ENCODE measurements at places on chromosomes 7 and 10. TPM values are rescaled to one million over a fixed set of nuclear protein-coding genes. Genes with fewer than 3 reads are reported as not detected.

- DNase-seq, result no peak
Measured at GRCh38 chr10:128927497-128928161, 539.4 kb upstream of the MGMT start.

GRCh38 chr10:59779756-59780533, 26.7 kb upstream of the MRLN start:
- no peak for DNase-seq

GRCh38 chr7:16402940-16403339, 18.4 kb downstream of the CRPPA start:
- no peak for DNase-seq

GRCh38 chr10:55476129-55476528, 675.1 kb upstream of the PCDH15 start:
- DNase-seq, result no peak

GRCh38 chr7:154841731-154842331, 161.1 kb downstream of the PAXIP1 start:
- no peak for DNase-seq

- no peak for DNase-seq
Measured at GRCh38 chr7:159094919-159095915, 49.5 kb downstream of the VIPR2 start.

The PLCE1 gene
- 42.4 TPM for total RNA-seq

The HOXA11 gene
- total RNA-seq, result 3.7 TPM

The RADIL gene
- total RNA-seq, result 1.9 TPM
